ENCODE measurements at places on chromosomes 12 and 14. TPM values are rescaled to one million over a fixed set of nuclear protein-coding genes. Genes with fewer than 3 reads are reported as not detected.

The CERS5 gene
- total RNA-seq, result 77.0 TPM

The LUM gene
- total RNA-seq, result 115 TPM

The RERG gene
- total RNA-seq, result 0.65 TPM

The CLMN gene
- total RNA-seq, result 1.6 TPM

The TRHDE gene
- 1.6 TPM for total RNA-seq

The PPP1R36 gene
- 1.2 TPM for total RNA-seq

The SLC17A8 gene
- total RNA-seq, result not detected

The MGP gene
- total RNA-seq, result 251 TPM

Measured in smooth muscle cell of the pulmonary artery (primary cell).